Right renal cortex interstitium (tissue), 3 donors: ENCODE measurements at places on chromosomes 5 and 9. TPM values are rescaled to one million over a fixed set of nuclear protein-coding genes. Genes with fewer than 3 reads are reported as not detected.

MLLT3 gene
- polyA plus RNA-seq: 40.2 TPM

TRAF1 gene
- polyA plus RNA-seq: 4.1 TPM

FOXI1 gene
- 8.1 TPM for polyA plus RNA-seq

DPYSL3 gene
- polyA plus RNA-seq: 37.1 TPM

CNOT8 gene
- 81.9 TPM for polyA plus RNA-seq

CDO1 gene
- 30.0 TPM for polyA plus RNA-seq

TEK gene
- 49.2 TPM for polyA plus RNA-seq

CRHBP gene
- polyA plus RNA-seq: 33.6 TPM

KCNV2 gene
- polyA plus RNA-seq: 0.06 TPM

CXCL14 gene
- 18.4 TPM for polyA plus RNA-seq

GABRG2 gene
- polyA plus RNA-seq: not detected

SHISAL2B gene
- polyA plus RNA-seq: 0.34 TPM
